ENCODE measurements at places on chromosomes 13 and 19. TPM values are rescaled to one million over a fixed set of nuclear protein-coding genes. Genes with fewer than 3 reads are reported as not detected.

The MIPEP gene
- total RNA-seq = 20.1 TPM

The ZNF540 gene
- not detected for total RNA-seq

The CACNA1A gene
- total RNA-seq = 15.7 TPM

The PCDH9 gene
- total RNA-seq = 1.8 TPM

The ATP8B3 gene
- not detected for total RNA-seq

The ZNF160 gene
- total RNA-seq = 33.0 TPM

The GNG8 gene
- not detected for total RNA-seq
